ENCODE measurements at places on chromosomes 4 and X.

- DNase-seq: no peak
Measured at GRCh38 chr4:77500801-77501200, 104.8 kb upstream of the CXCL13 start.

- DNase-seq: no peak
Measured at GRCh38 chr4:3108211-3108610, 33.7 kb downstream of the HTT start.

- no peak for DNase-seq
Measured at GRCh38 chrX:39667191-39667590, 430.6 kb downstream of the BCOR start.

DNA sequence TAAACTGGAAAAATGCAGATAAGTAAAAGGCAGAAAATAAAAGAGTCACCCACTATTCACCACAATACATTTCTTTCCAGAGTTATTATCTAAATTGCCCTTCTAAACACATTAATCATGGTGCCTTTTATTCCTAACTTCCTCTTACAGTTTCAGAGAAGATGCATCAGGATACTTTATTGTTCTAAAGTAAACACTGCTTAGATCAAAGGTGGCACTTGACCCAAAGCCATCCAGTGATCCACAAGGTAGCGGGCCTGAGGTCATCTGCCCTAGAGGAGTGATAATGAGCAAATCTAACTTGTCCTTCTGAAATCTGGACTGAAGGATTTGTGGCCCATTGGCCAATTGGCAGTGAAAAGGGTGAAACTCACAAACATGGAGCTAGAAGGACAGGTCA lies 12.0 kb upstream of the TMEM154 start:
- DNase-seq: no peak

DNA sequence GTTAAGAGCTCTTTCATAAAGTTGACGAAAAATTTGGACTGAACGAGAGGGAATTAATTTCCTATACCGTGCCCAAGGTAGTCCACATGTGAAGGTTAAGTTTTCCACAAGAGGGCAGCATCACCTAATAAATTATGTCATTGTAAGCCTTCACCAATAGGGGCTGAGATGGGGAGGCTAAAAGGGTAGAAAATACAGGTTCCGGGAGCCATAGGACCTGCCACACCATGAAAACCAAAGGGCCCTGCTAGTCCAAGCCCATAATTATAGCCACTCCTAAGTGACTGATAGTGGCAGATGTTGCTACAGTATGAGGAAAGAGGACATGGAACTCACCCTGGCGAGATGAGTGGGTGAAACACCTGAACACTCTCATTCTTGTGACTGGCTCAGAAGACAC lies 122.2 kb downstream of the SHROOM4 start:
- no peak for DNase-seq

GRCh38 chrX:148700021-148700420 lies 199.6 kb downstream of the AFF2 start:
- no peak for DNase-seq

GRCh38 chrX:68139791-68140190 lies 293.5 kb downstream of the OPHN1 start:
- DNase-seq: no peak

GRCh38 chr4:3709846-3710441 lies 56.2 kb upstream of the ADRA2C start:
- DNase-seq: no peak

DNA sequence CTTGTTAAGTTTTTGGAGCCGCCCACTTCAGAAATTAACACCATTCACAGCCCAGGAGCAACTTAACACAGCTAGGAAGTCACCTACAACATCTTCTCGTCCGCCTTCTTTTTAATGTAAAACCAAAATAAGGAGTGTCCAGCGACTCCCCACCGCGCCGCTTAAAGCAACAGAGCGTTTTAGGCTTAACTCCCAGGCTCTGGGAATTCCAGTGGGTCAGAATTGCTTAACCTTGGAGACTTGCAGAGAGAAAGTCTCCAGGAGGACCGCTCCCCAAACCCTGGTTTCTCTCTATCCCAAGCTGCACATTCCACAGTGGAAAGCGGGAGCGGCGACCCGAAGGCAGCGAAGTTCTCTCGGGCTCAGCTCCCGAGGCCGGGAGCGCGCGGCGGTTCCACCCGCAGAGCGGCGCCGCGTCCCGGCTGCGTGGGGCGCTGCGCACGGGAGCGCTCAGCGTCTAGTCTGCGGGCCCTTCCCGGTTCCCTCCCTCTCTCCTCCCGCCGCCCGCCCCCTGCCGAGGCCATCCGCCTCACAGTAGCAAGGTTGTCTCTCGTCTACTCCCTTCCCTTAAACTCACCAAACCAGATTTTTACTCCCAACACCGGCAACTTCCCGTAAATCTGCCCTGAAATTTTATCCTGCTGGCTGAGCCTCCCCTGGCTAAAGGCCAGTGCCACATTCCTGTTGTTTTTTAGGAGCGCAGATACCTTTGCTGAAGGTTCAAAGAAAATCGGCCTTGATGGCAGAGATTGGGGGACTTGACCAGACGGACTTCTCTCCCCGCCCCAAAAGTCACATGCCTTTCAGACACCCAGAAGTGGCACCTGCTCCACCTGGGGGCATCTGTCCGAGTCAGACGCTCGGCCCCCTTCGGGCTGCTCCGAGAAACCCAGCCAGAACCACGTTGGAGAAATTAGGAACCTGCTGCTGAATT lies at the start of gene RBM47:
Gene RBM47, minus strand, starts transcription at position 464 of the 934 bp plus-strand sequence. CDS start 190,971 bp downstream, outside the sequence.
- DNase-seq: no peak

- DNase-seq: no peak
Measured at GRCh38 chr4:11623726-11624037, 195.0 kb upstream of the HS3ST1 start.

DNA sequence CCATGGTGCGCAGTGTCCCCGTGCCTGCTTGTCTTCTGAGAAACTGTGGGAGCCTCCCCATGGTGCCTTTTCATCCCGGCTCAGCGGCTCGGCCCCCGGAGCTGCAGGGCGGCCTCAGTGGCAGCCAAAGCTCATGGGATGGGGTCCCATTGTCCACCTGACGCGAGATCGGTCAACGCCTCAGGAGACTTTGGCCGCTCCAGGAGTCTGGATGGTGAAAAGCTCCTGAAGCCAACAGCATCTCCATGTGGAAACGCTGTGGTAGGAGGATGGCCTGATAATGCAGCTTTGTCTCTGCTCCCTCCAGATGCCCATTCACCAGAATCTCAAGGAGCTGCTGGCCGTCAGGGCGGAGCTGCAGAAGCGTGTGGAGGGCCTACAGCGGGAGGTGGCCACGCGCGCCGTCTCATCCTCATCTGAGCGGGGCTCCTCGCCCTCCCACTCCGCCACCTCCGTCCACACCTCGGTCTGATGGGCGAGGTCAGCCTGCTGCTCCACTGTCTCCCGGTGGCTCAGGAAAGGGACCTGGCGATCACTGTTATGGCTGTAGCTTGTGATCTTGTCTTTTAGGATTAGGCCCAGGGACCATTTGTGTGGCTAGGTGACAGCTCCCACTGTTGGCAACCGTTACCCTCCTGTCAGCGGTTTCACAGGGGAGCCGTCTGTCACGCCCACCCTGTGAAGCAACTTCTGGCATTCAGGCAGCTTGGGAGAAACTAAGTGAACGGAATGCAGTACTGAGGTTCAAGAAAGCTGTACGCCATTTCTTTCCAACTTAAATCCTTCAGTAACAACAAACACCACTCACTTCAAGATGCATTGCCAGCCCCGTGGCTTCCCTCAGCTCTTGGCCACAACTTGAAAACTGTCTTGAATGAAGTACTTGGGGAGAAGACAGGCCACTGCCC lies 69.3 kb downstream of the MTMR1 start:
- no peak for DNase-seq

DNA sequence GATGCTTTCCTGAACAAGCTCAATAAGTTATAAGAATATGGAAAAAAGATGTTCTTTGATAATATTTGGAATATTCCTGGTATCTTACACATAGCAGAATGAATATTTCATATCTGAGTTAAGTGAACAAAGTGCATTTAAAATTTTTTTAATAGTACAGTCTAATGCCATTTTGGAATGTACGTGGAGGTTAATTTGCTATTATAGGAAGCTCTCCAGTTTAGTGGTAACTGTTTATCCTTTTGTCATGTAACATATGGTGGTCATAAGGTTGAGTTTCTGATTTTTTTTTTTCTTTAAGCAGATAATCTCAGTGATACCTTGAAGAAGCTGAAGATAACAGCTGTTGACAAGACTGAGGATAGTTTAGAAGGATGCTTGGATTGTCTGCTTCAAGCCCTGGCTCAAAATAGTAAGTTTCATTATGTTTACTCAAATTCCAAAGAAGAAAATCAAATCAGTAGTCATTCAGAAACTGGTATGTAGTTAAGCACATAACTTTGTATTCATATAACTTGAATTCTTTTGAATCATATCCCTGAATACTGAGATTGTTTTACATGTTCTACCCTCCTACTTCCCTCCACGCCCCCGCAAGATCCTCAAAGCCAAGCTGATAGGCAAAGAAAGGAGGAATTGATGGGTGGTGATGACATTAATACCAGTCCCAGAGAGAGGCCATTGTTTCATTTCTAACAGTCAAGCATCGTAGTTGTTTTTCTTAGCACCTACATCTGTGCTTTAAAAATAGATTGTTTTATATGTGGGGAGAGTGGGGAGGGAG lies 32.1 kb downstream of the RAP1GDS1 start:
- DNase-seq: no peak

DNA sequence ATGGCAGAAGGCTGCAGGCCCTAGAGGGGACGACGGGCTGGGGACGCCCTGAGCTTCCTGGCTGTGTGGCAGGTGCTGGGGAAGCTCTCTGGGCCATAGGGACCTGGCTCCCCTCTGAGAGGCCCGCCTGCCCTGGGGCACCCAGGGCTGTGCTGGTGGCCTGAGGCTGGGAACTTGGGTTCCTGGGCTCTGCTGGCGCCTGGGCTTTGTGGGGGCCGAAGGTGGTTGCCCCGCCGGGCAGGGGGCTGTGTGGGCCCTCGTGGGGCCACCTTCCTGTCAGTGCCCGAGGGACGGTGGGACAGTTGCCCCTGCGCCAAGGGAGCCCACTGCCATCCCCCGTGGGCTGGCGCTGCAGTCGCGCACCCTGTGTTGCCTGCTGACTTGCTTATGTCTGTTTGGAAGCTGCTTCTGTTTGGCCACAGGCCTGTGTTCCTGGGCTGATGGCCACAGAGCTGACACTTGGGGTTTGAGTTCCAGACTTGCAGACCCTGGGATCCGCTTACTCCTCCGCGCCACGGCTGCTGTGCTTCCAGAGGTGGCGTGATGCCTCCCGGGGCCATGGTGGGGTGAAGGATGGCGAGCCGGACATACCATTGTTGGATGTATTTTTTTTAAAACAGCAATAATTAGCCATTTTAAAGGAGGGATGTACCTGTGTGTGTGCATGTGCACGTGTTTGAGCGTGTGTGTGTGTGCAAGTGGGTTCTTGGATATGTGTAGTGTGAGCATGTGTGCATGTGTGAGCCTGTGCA lies 8.5 kb downstream of the NAT8L start:
- DNase-seq: no peak

GRCh38 chr4:42732776-42733175 lies 75.9 kb upstream of the ATP8A1 start:
- DNase-seq: no peak

- no peak for DNase-seq
Measured at GRCh38 chrX:129908636-129909035, 2.7 kb downstream of the UTP14A start.

DNA sequence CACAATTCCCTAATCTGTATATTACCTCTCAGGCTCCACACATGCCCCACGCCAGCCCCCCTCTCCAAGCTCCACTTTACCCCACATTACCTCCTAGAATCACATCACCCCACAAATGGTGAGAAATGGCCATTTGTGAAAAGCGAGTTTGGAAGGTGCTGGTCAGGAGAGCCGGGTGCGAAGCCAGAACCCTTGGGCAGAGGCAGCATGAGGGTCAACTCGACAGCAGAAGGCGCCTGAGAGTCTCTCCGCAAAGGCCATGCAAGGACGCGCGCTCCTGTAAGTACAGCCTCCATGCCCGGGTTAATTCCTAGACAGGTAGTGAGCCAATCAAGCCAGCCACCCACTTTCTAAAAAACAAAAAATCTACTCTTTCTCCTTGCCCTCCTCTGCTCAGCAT lies 42.4 kb downstream of the RHOXF2 start:
- no peak for DNase-seq

- DNase-seq: no peak
Measured at GRCh38 chrX:34866646-34867045, 76.0 kb upstream of the FAM47B start.

- no peak for DNase-seq
Measured at GRCh38 chr4:143085659-143086058, 99.1 kb upstream of the USP38 start.

- no peak for DNase-seq
Measured at GRCh38 chr4:21544415-21544814, 404.2 kb downstream of the KCNIP4 start.

DNA sequence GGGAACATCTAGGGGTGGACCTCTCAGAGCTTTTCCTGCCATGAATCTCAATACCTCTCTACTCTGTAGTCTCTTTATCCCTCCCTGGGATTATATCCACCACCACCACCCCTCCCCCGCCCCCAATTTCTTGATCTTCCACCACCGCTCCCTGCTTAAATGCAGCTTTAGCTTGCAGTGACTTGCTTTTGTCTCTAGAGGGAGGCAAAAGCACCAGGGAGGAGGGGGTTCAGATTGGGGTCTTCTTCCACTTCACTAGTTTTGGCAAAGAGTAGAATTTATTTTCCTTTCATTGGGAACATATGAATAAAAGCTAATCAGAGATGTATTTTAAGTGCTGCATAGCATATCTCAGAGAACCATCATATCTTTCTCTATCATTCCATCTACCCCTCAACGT lies 5.5 kb downstream of the ARHGAP36 start:
- DNase-seq: no peak

DNA sequence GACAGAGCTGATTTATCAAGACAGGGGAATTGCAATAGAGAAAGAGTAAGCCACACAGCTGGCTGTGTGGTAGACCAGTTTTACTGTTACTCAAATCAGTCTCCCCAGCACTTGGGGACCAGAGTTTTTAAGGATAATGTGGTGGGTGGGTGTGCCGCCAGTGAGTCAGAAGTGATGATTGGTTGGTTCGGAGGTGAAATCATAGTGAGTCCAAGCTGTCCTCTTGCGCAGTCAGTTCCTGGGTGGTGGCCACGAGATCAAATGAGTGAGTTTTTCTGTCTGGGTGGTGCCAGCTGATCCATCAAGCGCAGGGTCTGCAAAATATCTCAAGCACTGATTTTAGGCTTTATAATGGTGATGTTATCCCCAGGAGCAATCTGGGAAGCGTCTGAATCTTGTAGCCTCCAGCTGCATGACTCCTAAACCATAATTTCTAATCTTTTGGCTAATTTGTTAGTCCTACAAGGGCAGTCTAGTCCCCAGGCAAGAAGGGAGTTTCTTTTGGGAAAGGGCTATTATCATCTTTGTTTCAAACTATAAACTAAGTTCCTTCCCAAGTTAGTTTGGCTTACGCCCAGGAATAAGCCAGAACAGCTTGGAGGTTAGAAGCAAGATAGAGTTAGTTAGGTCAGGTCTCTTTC lies 44.0 kb upstream of the PPP1R2C start:
- DNase-seq: no peak

DNA sequence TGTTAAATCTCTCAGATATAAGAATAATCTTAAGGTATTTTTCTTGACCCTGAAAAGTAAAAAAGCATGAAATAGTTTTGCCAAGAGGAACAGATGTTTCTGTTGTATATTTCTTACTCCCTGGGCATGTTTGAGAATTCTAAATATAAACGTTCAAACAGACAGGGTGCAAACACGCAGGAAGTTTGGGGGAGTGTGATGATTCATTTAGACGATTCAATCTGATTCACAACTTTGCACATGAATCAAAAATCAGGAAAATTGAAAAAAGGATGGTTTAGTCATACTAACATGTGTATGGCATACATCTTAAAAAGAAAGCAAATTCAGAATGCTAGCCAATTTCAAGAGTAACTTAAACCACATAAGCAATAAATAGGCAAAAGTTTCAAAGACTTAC lies 340.3 kb upstream of the GRID2 start:
- no peak for DNase-seq

Measured in NK-92 treated with Interleukin-12 subunit alpha and Interleukin-12 subunit beta, amount 100 ng/mL, for 24 hours (cell line).